Lower leg skin (tissue), 4 donors: ENCODE measurements at places on chromosomes 2 and 18. TPM values are rescaled to one million over a fixed set of nuclear protein-coding genes. Genes with fewer than 3 reads are reported as not detected.

Gene REG1A
- total RNA-seq, result 1.2 TPM

Gene DES
- 19.4 TPM for total RNA-seq

DNA sequence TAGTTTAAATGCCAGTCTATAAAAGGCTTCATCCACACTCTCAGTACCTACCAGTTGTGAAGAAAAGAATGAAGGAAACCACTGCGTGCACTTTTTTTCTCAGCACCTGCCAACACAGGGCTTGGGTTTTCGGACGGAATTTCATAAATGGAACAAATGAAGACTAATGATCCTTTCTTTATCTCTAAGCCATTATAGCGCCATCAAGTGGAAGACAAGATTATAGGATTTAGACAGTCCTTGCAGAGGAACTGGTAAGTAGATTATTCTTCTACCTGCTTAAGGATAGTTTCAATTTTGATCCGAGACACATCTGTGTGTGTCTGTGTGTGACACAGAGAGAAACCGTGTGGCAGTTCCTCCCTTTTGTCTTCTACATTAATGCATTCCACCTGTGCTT lies 245.6 kb downstream of the NRXN1 start:
- no peak for DNase-seq

GRCh38 chr2:65319674-65320041 lies 92.0 kb downstream of the ACTR2 start:
- no peak for DNase-seq

- DNase-seq, result no peak
Observed at GRCh38 chr2:37868866-37869265, 56.2 kb upstream of the RMDN2 start.

DNA sequence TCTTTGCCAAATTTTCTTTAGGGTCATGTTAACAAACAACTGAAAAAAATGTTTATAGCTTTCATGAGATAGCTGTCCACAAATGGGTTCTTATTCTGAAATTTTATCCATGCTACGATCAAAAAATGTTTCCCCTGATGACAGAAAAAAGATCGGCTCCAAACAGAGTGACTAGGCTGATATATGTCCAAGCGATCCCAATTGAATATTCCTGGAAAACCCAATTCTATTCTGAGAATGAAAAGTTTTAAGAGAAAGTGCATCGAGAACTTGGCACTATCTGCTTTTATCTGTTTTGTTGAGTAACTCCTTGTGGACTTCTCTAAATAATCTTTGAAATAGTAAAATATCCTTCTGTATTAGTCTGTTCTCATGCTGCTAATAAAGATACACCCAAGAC lies 19.1 kb downstream of the KCNE4 start:
- no peak for DNase-seq

DNA sequence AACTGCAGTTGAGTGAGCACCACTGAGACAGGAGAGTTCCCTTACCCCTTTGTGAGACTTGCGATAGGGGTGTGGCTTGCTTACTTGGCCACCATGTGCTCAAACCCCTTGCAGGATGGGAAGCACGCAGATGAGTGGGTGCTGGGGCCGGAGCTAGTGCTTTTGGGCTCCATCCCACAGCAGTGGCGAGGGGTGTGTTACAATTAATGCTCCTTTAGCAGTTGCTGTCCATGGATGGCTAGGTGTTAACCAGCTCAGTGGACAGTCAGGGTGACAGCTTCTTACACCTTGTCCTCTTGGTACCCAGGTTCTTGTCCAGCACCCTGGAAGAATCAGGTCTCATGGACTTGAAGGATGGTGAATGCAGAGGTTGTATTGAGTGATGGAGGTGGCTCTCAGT lies 103.9 kb downstream of the SH3RF3 start:
- DNase-seq, result no peak

DNA sequence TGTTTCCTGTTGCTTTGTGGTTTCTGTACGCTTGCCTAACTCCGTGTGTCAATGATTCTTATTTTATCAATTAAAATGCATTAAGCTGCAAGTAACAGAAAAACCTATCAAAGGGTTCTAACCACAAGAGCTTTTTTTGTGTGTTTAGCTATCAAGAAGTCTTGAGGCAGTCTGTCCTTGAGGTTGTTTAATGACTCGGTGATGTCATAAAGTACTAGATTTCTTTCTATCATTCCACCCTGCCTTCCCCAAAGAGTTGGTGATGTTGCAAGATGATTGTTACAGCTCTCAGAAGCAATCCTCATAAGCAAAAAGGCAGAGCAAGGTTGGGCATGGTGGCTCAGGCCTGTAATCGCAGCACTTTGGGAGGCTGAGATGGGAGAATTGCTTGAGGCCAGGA lies 51.9 kb upstream of the SPTBN1 start:
- DNase-seq, result no peak

DNA sequence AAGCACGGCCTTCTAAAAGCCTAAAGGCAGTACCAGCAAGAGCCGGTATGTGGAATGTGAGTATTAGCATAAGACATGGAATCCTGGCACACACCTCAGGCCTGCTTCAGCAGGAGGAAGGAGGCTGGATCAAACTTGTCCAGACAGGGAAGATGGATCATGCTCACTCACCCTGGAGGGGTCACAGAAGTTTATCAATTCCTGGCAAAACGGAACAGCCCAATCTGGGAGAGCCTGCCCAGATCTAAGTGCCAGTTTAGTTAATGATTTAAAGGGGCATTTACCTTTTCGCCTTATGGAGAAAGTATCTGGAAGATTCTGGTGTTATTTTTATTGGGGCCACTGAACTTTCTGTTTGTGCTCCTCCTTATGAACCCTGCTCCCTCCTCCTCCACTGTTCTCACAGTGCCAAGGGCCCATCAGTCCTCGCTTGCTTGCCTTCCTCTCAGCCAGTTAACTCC lies 58.3 kb upstream of the NFE2L2 start:
- no peak for DNase-seq

- no peak for DNase-seq
Observed at GRCh38 chr18:55236150-55236931, 277.1 kb upstream of the CCDC68 start.

DNA sequence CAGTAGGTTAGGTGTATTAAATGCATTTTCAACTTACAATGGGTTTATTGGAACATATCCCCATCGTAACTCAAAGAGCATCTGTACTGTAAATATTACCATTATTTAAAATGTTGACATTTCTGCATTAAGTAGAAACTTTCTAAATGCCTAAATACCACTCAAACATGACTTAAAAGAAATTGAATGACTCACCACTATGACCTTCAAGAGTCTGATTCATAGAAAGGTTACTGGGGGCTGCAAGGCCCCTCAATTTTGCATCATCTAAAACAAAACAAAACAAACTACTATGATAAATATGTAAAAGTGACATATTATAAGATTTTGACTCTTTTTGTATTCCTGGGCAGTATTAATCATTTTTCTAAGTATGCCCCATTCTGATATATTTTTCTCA lies 7.6 kb downstream of the WDR35 start:
- no peak for DNase-seq

DNA sequence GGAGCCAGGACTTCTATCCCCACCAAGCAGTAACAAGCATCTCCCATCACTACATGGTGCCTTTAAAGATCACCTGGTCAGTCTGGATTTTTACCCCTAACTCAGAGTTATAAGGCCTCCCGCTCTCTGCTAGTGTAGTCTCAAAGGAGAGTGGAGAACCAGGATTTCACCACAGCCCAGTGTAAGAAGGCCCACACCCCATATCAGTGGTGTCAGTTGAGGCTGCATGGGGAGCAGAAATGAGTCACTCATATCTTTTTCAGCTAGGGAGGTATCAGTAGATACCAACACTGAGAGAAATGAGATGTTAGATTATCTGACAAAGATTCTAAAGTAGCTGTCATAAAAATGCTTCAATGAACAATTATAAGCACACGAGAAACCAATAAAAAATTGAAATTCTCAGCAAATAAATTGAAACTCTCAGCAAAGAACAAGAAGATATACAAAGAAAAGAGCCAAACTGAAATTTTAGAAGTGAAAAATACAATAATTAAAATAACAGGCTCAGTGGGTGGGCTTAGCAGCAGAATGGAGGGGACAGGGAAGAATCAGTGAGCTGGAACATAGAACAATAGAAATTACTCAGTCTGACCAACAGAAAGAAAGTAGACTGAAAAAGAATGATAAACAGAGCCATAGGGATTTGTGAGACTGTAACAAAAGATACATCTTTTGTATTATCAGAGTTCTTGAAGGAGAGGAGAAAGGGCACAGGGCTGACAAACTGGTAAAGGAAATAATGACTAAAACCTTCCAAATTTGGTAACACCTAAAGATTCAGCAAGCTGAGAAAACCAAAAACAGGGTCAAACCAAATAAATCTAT lies 257.7 kb downstream of the ANAPC1 start:
- DNase-seq, result no peak

DNA sequence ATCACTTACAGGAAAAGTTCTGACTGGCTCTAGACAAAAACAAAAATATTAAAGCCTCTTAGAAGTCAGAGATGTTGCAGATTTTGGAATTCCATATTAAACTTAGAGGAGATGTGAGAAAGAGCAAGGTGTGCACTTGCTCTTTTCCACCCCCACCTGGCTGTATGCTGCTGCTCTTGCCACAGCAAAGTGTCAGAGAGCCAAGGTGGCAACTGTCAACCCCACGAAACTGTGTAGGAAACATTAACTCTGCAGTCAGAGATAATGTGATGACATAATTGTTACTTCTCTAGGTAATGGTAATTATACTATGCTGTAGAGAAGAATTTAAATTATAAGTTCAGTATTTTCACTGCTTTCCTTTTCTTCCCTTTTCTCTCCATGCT lies 25.4 kb downstream of the CD8A start:
- no peak for DNase-seq

- no peak for DNase-seq
Observed at GRCh38 chr2:150041722-150042425, 445.6 kb downstream of the RND3 start.

GRCh38 chr2:79801082-79801481 lies 288.2 kb downstream of the CTNNA2 start:
- no peak for DNase-seq
